ENCODE measurements at places on chromosomes 1 and 21. TPM values are rescaled to one million over a fixed set of nuclear protein-coding genes. Genes with fewer than 3 reads are reported as not detected.

The IL12RB2 gene
- under 0.01 TPM for total RNA-seq

The IL6R gene
- 6.3 TPM for total RNA-seq

The HAPLN2 gene
- not detected for total RNA-seq

The NR5A2 gene
- 0.11 TPM for total RNA-seq

The PLA2G4A gene
- 29.3 TPM for total RNA-seq
